ENCODE measurements at places on chromosomes 3 and 15.
A peak's percentile ranks its signal among the peaks of the same experiment; 100 is the strongest.

- no peak for DNase-seq
Measured at GRCh38 chr15:101295607-101296161, 636 bp upstream of the SNRPA1 start.

GRCh38 chr15:81073801-81074200, 60.3 kb upstream of the CFAP161 start:
- no peak for DNase-seq

GRCh38 chr3:110955301-110955880, 116.2 kb upstream of the NECTIN3 start:
- DNase-seq = no peak

DNA sequence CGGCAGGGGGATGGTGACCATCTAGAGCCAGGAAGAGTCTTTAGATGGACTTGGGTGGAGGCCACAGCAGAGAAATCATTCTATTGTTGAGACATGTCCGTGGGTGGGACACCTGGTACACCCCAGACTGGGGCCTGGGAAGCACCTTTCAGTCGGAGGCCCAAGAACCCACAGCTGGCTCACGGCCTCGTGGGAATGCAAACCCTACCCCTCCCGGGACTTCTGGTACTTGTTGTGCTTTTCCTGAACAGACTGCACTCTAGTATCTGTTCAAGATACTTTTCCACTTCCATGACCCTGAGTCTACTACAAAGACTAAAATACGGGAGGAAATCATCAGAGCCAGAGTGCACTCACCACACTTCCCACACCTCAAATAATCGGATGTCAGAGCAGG, 60.7 kb downstream of the BDH1 start:
- DNase-seq = no peak

DNA sequence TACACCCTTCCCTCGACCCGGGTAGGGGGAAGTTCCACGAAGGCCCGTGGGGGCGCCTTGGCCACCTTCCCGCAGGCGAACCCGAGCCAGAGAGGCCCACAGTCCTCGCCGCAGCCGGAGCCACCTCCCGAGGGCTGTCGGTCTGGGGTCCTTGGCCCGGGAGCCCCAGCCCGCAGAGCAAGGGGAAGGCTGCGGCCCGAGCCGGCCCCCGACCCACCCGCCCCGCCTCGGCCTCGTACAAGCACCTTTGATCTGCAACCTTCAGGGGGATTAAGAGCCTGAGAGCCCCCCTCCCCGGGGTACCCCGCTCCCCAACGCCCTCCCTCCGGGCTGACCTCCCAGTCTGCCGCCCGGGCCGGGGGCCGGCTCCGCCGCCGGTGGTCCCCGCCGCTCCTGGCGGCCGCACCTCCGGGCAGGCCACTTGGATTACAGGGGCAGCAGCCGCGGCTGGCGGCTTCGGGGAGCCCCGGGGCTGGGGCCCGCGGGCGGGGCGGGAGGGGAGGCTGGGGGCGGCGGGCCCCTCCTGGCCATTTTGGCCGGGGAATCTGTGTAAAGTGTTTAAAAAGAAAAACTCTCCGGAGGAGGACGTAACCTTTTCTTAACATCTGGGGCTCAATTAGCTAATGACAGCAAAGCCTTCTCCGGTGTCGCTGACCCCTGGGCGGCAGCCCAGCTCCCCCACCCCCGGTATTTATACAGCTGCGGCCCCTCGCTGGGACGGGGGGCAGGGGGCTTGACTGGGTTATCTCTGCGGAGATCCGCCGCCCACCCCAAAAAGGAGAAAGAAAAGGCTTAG, 40.2 kb downstream of the EPHB3 start:
- no peak for DNase-seq

DNA sequence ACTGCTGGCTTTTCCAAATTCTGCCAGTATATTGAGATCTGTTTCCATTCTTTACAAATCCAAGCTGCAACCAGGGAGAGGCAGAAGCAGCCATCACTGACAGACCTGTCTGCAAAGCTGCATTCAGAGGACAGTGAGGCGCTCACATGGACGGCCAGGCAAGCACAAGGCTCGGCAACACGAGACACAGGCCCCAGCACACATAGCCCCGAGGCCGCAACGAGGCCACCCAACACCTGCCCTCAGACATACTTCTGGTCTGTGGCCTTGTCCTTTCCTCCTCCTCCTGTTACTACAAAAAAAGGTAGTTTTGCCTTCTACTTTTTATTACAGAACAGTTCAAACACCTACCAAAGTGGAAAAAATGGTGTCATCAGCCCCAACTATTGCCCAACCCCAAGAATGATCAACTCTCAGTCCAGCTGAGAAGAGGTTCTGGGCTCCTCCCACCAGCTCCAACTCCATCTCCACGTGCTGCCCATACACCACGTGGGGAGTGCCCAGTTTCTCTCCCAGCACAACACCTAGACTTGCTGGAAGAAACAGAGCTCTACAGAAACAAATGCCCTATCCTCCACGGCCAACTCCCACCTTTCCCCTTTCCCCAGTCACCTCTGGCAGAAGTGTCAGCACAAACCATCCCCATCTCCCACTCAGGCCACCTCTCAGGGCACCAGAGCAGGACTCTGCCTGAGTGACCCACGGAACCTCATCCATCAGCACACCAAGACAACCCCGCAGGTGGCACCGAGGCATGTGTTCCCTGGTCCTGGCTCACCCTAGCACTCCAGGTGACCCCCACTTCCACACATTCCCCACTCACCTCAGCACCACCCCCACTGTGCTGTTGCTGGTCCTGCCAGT, 7.4 kb downstream of the ZXDC start:
- no peak for DNase-seq

DNA sequence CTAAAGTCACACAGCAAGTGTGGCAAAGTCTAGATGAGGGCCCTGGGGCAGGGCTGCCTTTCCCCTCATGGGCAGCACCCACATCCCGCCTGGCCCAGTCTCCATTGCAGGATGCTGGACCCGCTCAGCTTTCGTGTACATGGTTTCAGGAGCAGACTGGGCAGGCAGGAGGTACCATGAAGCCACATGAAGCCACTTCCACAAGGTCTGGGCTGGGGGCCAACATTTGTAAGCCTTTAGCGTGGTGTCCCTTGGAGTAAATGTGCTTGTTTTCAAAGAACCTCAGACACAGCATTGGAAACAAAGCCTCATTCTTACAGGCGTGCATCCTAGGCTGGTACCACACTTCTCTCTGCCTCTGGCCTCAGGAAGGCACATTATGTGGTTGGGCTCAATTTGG, 34.5 kb downstream of the UMPS start:
- no peak for DNase-seq

- no peak for DNase-seq
Measured at GRCh38 chr3:180116203-180116602, 79.5 kb upstream of the PEX5L start.

GRCh38 chr3:29802057-29802456, 521.2 kb downstream of the RBMS3 start:
- DNase-seq = no peak

DNA sequence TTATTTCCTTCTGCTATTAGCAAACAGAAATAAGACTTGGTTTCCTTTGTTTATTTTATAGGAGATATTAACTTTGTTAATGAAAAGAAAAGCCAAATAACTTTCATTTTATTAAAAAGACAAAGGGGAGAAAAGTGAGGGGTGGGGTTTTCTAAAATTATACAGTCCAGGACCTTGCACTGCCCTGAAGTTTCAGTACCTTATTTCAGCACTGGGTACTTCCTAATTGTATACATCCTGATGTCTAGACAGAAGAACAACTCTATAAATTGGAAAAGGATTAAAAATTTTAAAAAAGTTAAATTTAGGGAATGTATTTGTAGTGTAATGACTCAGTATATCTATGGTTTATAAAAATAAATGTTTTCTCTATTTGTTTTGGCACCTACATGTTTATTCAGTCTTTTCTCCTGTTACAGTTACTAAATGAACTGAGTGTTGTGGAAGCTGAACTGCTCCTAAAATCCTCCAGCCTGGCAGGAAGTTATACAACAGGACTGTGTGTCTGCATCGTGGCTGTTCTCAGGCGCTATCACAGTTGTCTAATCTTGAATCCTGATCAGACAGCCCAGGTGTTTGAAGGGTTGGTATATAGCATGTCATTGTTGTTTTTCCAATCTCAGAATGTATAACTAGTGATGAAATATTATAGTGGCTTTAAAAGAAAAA, 27.6 kb upstream of the P2RY13 start:
- no peak for DNase-seq

GRCh38 chr3:10463533-10464434, 41.6 kb downstream of the ATP2B2 start:
- no peak for DNase-seq

DNA sequence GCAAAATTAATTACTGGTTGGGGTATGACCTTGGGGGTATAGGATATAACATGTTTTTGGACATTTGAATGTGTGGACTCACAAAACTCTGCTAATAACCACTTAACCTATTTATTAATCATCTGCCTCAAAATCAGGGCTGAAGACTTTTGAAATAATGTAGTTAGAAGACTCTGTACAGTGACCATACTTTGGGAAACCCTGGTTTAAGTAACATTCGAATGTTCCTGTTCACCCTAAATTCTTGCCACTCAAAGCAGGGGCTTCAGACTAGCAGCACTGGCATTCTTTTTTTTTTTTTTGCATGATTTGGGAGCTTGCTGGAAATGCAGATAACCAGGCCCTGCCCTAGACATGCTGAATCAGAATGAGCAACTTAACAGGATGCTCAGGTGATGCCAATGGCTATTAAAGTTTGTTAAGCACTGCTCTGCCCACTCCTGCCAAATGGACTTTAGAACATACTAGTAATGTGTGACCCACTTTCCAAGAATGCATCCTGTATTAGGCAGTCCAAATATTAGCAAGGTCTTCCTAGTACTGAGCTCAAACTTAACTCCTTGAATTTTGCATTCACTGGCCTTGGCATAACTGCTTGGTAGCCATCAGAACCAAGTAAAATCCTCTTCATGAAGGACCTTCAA, 12.7 kb upstream of the ST3GAL6 start:
- DNase-seq = no peak

GRCh38 chr15:51046799-51047449, 47.8 kb downstream of the TNFAIP8L3 start:
- DNase-seq = no peak

DNA sequence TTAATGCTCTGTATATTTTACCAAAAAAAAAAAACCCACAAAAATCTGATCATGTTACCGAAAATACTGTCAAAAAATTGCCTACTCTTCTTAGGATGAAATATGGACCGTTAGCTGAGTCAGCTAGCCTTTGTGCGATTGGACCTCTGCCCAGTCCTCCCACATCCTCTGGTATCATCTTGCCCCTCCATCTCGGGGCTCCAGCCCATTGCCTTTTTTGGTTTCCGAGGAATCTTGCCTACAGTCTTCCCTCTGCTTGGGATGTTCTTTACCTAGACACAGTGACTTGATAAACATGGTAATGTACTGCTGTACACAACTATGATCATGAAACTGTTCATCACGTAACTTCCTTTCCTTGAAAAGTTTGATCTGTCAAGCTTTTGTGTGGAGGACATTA, 371.4 kb downstream of the SV2B start:
- DNase-seq = peak; percentile 21

- no peak for DNase-seq
Measured at GRCh38 chr15:60989696-60990095, 239.4 kb downstream of the RORA start.

- DNase-seq = no peak
Measured at GRCh38 chr15:68097029-68097428, 42.9 kb downstream of the PIAS1 start.

DNA sequence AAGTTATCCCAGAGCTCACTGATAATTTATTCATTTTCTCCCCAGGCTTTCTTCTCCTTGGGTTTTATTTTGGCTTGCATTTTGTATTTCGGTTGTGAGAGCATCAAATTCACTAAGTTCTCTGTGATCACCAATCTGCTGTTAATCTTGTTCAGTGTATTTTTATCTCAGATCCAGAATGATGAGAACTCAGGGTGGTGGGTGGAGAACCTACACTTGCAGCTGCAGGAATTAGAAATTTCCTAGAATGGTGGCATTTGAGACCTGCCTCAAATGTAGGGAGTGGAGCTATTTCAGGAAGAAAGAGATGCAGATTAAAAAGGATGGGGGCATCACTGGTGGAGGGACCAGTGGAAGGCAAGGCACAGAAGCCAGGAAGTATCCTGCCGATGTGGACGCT, 129.6 kb downstream of the OPA1 start:
- no peak for DNase-seq

GRCh38 chr15:73225358-73226015, 143.3 kb downstream of the HCN4 start:
- peak; percentile 33 for DNase-seq

DNA sequence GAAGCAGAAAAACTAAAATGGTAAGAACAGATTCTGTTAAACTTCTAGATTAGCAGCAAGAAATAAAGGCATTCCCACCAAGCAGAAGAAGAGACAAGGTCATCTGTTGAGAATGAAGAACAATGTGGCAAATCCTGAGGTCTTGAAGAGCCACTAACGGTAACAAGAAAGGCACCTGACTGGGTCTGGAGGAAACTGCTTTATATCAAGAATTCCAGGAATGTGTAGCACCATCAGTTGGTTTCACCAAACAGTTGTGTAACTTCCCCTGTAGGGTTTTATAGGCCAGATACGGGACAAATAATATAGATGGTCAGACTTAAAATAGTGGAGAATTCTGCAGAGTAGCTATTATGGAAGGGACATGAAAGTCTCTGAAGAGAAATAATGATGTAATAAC, 57.3 kb downstream of the ACAP2 start:
- DNase-seq = no peak

- DNase-seq = no peak
Measured at GRCh38 chr3:20696388-20697150, 510.6 kb upstream of the SGO1 start.

DNA sequence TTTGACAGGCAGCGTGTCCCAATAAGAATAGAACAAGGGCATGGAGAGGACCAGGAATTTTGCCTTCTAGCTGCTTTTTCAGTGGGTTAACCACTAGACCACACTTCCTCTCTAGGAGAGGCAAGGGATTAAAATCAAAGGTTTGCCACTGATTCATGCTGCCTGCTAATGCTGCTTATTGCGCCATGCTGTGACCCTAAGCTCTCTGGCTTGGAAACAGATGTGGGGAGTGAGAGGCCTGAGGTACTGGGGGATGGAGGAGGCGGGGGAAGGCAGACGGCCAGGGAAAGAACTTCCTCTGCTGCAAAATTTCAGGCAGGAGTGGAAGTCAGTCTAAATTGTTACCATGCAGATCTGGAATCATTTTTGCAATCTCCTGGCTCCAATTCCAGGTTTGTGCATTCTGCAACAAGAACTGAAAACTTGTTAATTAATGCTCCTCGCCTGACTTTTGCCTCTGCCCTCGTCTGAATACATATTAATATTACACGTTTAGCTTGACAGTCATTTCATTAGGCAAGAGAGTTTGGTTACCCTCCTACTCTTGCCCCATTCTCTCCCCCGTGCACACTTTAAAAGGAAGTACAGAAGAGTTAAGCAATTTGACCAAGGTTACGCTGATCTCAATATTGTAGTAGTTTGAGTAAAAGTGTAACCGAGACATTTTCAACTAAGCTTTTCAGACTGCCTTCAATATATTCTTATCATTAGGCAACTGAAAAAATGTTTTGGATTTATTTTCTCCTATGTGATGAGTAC, 121.7 kb upstream of the SPRED1 start:
- DNase-seq = no peak

DNA sequence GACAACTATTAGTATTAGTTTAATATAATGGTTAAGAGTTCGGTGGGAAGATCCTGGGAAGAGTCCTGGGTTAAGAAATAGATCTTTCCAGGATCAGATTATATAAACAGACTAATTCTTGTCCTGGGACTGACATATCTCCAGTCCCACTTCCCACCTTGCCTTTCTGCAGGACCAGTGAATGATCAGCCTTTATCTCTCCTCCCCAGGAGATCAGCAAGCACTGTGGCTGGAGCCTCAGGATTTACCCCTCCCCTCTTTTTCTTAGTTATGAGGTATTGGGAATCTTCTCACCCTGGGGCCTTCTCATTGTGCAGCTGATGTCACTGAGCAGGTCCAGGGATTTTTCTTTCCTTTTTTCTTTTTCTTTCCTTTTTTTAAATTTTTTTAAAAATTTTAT, 135.7 kb upstream of the UMPS start:
- DNase-seq = no peak
